T-helper 22 cell (primary cell): ENCODE measurements at places on chromosomes 1 and 21.

DNA sequence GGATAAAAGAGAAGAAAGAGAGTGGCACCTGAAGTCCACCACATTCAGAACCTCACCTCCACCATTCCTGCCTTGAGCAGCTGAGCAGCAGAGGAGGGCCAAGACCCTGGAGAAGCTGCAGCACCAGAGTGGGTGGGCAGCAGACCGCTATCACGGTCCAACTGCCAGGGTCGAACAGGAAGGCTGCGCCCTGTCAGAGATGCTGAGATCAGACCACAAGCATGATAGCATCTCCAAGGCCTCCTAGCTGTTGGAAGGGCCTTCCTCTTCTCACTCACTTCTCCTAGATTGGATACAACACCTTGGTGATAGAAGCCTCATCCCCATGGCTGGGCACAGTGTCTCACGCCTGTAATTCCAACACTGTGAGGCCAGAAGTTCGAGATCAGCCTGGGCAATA lies 12.1 kb upstream of the SLC45A3 start:
- no peak for DNase-seq

DNA sequence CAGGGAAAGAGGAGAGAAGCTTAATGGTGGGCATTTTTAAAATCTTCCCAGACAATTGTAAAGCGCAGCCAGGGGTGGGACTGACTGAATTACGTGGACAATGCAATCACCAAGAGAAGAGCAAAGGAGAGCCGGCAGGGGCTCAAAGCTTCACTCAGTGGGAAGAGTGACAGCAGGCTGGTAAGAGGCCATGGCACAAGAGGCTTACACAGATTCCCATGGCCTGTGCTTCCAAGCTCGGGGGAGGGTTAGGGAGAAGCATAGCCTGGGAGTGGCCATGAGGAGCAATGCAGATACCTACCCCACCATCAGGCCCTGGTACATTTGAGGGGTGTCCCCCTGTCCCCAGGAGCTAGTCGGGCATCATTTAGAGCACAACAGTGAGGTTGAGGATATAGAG lies 27.1 kb upstream of the SEC16B start:
- DNase-seq = no peak

DNA sequence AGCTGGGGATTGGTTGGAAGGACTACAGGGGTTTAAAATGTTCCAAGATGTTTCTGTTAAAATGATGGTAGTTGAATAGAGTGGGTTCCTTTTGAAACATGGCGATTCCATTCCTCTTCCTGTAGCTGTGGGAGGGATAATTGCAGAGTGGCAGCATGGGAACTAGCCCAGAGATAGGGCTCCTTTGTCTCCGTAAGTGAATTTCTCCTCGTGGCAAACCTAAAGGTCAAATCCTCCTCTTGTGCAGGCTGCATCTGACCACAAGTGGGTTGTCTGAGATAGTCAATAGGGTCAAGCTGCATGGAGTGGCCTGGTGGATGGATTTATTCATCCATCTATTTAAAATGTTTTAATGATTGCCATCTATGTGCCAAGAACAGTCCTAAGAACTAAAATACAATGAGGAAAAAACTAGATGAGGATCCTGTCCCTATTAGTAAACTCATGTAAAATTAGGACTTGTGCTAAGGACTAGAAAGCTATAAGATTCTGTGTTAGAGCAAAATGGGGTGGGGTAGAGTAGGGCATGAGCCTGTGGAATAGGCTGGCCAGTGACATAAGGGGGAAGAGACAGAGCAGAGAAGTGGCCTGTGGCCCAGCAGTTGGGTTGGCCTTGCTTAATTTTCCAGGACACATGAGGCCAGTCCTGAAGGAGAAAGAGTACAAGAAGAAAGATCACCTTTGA lies 89.1 kb upstream of the IVNS1ABP start:
- DNase-seq = no peak

DNA sequence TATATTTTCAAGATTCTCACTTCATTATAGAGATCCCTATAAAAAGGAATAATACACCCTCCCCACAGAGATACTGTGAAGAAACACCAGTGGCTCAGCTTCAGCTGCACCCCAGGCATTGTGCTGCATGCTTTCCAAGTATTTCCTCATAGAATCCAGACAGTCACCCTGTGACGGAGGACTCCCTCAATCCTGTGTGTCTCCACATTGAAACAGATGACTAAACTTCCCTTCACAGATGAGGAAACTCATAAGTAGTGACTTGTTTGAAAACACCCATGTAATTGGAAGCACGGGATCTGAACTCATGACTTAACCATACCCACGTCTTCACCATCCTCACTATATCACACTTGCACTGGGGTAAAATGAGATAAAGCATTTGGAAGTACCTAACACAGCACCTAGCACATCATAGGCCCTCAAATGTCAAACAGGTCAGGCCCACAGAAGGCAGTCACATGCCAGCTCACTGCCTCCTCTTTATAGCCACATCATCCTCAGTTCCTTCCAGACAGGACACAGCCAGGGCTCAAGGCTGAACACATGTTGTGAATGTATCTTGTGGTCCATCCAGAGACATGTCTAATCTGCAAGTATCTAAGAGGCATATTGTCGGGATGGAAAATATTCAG lies 55.2 kb downstream of the GPR161 start:
- DNase-seq = no peak

DNA sequence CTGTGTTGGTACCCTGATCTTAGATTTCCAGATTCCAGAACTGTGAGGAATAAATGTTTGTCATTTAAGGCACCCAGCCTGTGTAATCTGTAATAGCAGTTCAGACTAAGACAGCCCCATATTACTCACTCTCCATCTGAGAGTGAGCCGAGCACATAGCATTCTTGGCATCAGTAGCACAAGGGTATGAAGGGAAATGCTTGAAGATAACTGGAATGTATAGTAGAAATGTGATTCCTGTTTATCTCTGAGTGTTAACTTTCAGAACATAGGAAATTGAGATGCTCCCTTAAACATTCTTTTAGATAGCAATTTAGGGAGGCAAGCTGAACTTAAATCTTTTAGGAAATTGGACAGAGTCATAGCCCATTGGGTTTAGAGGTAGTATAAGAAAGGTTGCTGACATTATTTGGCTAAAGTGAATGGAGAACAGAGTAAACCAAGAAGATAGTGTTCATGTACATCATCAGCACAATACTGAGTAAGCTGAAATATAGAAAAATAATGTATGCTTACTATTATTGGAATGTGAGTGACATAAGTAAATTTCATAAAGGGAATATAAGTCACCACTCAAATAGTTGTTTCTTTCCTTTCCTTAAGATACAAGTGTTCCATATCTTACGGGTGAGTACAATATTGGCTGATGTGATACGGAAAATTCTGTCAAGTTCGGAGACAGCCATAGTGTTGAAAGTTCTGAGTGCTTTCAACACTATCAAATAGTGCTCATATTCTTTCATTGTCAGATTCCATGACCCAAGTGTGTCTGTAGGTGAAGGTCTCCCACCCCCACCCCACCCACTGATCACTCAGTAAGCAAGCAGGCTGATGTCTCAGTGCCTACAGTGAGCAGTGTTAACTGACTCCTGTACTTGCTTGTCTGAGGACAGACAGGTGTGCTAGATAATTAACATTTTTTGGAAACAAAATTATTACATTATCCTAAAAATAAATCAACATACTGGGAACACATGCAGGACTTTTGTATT lies 73.7 kb downstream of the LRRC8D start:
- no peak for DNase-seq

DNA sequence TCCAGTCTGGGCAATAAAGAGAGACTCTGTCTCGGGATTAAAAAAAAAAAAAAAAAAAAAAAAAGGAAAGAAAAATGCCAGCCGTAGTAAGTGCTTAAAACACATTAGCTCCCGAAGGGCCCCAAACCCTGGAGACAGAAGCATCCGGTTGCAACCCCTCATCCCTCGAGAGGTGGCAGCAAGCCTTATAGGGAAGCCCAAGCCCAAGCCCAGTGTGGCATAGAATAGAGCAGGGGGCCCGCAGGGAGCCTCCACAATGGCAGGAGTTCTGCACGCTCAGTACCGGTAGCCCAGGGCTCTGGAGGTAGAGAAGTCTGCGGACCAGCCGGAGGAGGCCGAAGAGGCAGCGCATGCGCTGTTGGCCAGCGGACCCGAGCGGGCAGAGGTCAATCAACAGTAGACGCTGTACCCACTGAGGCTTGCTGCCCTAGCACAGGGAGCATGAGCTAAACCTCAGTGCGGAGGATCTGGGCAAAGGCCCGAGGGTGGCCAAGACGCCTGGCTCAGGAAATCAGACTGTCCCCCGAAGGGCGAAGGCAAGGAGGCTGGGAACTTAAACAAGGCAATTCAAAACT lies 34.1 kb upstream of the C1orf198 start:
- no peak for DNase-seq

DNA sequence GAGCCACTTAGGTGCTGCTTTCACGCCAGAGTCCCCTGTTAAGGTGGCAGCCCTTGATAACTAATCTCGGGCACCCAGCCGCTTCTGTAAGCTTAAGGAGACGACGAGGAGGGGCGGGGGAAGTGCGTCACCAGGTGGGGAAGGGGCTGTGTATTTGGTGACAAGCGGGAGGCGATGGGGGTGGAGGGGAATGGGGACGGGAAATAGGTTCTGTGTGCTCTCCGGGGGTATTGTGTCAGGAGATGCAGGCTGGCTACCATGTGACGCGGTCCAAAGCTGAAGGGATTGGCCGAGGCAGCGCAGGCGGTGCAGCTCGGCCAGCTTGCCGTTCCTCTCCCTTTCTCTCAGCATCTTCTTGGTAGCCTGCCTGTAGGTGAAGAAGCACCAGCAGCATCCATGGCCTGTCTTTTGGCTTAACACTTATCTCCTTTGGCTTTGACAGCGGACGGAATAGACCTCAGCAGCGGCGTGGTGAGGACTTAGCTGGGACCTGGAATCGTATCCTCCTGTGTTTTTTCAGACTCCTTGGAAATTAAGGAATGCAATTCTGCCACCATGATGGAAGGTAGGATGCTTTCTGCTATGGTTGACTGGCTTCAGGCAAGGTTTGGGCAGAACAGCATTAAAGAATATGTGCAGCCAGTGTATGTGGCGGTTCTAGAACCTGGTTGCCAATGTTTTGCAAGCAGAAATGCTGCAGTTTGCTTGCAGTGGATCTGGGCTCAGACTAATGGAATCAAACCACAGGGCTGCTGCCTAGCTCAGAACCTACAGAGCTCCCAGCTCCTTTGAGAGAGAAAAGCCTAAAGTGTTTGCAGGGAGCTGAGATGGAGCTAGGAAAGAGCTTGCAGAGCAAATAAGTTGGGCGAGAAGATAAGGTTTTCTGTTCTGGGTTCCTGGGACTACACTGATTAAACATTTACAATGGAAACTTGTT lies at the start of gene SGIP1:
TSS of gene SGIP1 (plus strand) at position 350 of the 937 bp plus-strand sequence. CDS start at position 556, 206 bp downstream.
- DNase-seq = no peak

- DNase-seq = no peak
These were observed at the start of gene PEAR1 for GRCh38 chr1:156893048-156893953. Gene PEAR1, plus strand, starts transcription at chr1:156893718. Its CDS starts 10,209 bp downstream, at chr1:156903927.

GRCh38 chr1:66143651-66144050 lies 351.0 kb downstream of the PDE4B start:
- no peak for DNase-seq

DNA sequence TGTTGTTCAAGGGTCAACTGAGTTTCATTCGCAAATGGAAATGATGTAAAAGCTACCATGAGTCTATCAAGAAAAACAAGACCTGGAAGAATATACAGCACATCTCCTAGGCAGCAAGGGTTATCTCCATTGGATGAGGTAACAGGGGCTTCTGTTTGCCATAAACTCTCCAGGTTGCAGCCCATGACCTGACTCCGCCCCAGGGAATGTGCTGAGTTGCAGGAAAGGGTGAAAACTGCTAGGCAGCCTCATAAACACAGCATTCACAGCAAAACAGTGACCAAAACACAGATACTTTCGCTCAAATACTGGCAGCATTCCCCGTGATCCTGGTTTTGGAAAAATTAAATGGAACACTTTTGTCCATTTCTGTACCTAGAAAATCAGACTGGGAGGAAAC lies 20.2 kb upstream of the ACTA1 start:
- no peak for DNase-seq

- no peak for DNase-seq
These were observed 50.1 kb downstream of the KLHDC7A start for GRCh38 chr1:18530587-18531502.

DNA sequence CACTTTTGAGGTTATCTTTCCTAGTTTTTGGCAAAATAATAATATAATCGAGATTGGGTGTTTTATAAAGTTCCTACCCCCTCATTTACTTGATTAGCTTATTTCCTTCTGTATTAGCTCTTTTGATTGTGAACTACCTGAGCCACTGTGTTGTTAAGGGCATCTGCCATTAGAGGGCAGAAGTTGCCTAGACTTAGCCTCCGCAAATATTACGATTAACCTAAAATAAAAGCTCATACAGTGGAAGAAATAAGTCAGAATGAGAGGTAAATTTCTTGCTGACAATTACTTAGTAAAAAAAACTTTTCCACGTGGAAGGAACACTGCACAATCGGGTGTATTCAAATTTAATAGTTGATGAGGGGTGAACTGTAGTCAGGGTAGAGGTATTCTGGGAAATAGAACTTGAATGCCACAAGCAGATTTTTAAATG lies 2.3 kb downstream of the H3-3A start:
- peak; percentile 21 for DNase-seq

DNA sequence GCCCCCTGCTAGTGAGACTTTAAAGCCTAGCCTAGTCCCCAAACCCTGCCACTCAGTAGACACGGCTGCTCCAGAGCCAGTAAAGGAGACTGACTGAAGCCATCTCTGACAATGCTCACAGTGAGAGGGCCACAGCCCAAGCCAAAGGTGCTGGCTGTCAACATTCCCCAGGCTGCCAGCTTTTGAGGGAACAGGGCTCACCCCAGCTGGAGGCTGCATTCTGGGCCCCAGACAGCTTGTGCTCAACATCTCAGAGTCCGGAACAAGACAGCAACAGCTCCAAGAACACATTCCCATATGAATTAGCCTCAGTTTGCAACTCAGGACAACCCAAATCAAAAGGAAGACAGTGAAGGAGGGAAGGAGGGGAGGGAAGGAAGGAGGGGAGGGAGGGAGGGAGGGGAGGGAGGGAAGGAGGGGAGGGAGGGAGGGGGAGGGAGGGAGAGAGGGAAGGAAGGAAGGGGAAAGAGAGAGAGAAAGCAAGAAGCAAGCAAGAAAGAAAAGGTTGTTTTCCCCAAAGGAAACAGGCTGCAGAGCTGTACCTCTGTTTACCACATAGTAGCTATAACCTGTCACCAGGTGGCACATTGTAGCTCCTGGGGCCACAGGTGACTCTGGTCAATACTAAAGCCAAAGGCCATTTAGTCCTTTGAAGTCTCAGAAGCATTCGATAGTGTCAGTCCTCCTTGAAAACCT lies 5.4 kb downstream of the ARTN start:
- no peak for DNase-seq

GRCh38 chr1:97571760-97572159 lies 349.1 kb downstream of the DPYD start:
- no peak for DNase-seq

GRCh38 chr1:54464031-54464476 lies 57.9 kb upstream of the SSBP3 start:
- DNase-seq = no peak

DNA sequence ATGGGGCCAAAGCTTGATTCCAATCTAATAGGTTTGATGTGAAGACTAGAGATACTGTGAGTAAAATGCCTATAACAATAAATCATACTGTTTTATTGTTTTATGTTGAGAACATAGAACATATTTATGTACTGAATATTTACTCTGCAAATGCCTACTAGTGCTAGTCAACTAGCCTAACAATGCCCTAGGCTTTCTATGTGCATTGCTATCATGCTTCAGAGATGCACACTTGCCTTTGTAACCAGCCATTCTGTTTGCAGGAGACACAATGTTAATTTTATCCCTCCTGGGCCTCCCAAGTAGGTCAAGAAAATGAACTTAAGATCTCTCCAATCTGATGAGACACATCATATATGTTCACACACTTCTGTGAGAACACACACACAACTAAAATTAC lies 530.8 kb upstream of the BEND5 start:
- DNase-seq = no peak

- no peak for DNase-seq
These were observed 70.2 kb downstream of the SH3GLB1 start for GRCh38 chr1:86774305-86775295.
